H7 (cell line): ENCODE measurements at places on chromosomes 12 and 14. TPM values are rescaled to one million over a fixed set of nuclear protein-coding genes. Genes with fewer than 3 reads are reported as not detected.

Gene SOAT2
- not detected in 2 replicates for total RNA-seq

Gene ACRBP
- 0.80 and 3.6 TPM in 2 replicates for total RNA-seq

- DNase-seq, result peak; percentile 89
Measured at GRCh38 chr12:124032265-124032886, 59.4 kb downstream of the ZNF664 start.

GRCh38 chr12:112686373-112686772 is 105.2 kb upstream of the RPH3A start:
- no peak for DNase-seq
